ENCODE measurements at places on chromosomes 2 and 18.

DNA sequence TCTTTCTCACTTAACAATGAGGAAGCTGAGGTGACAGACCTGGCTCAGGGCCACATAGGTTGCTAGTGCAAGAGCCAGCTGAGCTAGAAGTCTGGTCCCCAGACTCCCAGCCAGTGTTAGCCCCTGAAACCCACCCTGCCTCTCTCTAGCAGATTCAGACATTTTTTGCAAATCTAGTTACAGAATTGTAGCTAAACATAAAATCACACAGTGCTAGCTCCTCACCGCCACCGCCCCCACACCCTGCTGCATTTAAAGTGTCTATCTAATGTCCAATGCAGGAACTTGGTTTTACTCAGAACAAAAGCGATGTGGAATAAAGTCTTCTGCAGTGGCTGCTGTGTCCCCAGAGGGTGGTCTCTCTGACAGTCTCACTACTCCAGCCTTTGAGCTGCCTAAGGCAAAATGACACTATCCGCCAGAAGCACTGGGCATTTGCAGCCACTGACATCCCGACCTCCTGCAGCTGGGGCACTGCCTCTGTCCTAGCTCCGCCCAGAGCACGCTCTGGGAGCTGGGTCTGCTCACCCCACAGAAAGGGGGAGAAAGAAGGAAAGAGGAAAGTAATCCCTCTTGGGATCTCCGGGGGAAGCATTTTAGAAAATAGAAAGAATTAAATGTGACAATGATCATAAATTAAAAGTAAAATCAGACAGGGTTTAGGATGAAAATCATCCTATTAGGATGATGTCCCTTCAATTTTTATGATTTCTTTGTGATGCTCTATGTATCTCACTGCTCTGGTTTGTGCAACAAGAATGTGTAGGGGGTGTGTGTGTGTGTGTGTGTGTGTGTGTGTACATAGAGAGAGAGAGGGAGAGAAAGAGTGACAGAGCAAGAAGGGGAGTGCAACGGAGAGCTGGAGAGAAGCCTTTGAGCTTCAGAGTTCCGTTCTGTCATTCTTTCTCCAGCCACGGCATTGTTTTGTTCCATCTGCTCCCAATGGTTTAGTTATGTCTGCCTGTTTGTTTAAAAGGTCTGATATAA lies 50.5 kb upstream of the ST8SIA3 start:
- DNase-seq = no peak

- DNase-seq = no peak
Observed at GRCh38 chr2:946073-946948, 4.3 kb upstream of the SNTG2 start.

DNA sequence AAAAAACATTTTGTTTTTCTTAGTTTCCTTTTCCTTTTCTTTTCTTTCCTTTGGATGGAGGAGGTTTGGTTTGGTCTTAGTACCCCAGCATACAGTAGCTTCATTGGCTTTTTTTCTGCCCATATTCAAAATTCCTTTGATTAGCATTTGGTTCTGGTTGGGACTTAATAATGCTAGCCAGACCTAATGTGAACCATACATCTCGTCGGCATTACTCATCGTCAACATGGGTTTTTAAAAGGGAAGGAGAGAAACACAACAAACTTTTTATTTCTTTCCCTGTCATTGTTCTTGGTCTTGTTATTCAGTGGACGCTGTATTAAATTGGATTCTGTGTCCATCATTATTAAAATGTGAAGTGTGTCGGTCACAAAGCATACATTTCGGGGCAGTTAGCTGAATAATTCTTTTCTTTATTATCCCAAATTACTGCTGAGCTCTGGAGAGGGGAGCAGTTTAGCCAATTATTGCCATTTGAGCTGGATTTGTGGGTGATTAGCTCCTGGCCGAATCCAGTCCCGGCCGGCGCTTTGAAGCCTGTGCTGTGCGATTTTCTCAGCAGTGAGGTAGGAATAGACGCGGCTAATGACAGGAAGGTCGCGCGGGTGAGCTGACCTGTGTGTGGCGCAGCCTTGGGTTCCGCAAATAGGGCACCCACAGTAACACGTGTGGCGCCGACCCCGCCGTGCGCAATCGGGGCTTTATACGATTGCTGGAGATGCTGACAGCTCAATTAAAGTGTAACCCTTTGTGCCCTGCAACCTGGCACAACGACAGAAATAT lies 303.3 kb downstream of the GBX2 start:
- no peak for DNase-seq

- DNase-seq = no peak
Observed at GRCh38 chr2:111620281-111620680, 263.7 kb downstream of the ANAPC1 start.

- DNase-seq = no peak
Observed at GRCh38 chr2:40361478-40361877, 90.4 kb downstream of the SLC8A1 start.

- no peak for DNase-seq
Observed at GRCh38 chr2:168814046-168814445, 11.6 kb downstream of the NOSTRIN start.

- no peak for DNase-seq
Observed at GRCh38 chr18:46859855-46860254, 57.5 kb downstream of the PIAS2 start.

GRCh38 chr2:233638836-233639235 lies 2.6 kb downstream of the UGT1A10 start:
- no peak for DNase-seq

GRCh38 chr2:1789610-1790009 lies 45.3 kb upstream of the PXDN start:
- no peak for DNase-seq

DNA sequence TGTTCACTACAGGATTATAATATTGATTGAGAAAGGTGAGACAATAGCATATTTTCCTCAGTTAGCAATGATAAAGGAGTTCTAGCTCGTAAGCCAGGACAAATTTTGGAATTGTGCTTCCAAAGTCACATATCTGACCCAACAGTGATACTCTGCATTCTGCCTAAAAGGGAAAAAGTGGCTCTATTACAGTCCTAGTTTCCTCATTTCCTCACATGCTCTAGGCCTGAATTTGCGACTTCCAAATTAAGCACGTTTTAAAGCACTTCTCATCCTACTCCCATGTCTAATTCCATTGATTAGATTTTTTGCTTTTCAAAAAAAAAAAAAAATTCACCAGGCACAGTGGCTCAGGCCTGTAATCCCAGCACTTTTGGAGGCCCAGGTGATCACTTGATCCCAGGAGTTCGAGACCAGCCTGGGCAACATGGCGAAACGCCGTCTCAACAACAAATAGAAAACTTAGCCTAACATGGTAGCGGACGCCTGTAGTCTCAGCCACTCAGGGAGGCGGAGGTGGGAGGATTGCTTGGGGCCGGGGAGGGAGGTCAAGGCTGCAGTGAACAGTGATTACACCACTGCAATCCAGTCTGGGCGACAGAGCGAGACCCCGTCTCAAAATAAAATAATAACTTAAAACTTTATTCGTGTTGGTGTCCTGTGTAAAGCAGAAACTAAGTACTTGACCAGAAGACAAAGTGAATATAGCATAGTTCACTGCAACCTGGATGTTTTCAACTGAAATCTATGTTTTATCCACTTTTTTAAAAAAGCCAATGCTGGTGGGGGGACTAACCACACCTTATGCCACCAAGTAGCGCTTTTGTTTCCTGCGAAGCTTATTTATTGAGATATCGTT lies 1.5 kb downstream of the ESCO1 start:
- no peak for DNase-seq

DNA sequence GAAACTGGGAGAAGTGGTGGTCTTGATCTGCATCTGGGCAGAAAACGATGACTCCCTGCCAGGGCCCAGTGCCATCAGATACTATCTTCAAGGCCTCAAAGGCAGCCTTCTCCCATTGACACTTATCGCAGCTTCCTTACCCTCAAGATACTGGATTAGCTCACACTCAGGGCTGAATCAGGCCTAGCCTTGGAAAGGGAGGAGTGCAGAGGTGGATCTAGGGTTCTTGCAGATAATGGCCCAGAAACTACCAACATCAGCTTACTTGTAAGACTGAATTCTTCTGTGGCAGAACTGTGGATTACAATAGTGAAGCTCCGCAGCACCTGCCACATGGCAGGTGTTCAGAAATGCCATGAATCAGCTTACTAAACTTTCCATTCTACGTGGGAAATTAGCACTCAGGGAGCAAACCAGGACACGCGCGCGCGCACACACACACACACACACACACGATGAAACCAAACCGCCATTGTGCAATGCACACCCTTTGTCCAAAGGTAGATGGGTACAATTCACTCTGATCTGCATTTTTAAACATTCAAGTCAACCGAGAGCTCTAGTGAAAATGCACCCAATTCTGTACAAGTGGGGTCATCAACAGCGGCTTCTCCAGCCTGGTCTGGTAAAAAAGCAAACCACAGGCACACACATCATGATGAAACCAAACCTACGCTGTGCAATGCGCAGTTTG lies 26.3 kb upstream of the TMEM182 start:
- no peak for DNase-seq

DNA sequence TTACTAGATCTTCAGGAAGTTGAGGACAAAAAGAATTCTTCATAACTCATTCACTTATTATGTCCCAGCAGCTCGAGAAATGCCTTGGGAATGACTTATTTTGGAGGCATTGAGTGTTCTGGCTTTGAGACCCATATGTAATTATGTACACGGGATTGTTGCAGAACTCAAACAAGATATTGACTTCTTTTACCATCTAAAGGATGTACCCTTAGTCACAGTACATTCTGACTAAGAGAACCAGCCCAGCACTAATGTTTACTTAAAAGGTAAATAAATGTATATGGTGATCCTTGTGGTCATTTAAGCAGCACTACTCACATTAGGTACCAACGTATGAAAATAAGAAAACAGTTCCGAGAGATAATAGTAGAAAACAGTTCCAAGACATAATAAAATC lies 268.9 kb downstream of the ADCYAP1 start:
- no peak for DNase-seq

GRCh38 chr2:203619267-203619878 lies 84.3 kb upstream of the RAPH1 start:
- DNase-seq = no peak

- DNase-seq = no peak
Observed at GRCh38 chr2:179862898-179863458, 1.6 kb upstream of the ZNF385B start.

- DNase-seq = no peak
Observed at GRCh38 chr18:23092121-23092520, 43.2 kb upstream of the CABLES1 start.

DNA sequence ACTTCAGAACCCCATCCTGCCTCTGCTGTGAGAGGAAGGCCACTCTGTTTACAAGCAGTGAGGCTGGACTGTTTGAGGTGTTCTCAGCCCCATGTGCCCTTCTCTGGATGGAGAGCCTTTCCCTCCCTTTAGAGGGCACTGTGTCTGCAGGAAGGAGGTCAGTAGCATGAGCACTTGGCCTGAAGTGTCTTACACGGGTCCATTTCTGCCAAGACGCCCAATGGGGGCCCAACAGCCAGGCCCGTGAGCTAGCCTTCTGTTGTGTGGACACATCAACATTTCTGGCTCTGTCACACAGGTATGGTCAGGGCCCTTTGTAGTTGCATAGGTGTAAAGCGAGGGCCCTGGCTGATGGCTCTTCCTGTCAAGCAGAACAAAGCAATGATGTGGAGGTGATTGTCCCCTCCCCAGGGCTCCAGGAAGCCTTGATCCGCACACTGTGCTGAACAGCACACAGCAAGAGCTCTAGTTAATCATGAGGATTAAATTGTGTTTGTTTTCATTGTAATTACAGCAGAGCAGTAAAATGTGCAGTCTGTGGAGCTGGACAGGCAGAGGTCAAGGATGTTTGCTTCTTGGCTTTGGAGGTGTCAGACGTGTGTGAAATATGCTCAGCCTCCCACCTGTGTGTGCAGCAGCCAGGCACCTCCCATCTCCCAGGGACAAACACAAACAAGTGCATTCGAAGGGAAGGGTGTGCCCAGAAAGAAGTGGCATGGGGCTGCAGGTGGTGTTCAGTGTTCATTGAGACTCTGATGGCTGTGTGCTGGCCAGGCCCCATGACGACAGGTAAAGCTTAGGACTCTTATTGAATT lies 132.1 kb downstream of the SH3RF3 start:
- no peak for DNase-seq

DNA sequence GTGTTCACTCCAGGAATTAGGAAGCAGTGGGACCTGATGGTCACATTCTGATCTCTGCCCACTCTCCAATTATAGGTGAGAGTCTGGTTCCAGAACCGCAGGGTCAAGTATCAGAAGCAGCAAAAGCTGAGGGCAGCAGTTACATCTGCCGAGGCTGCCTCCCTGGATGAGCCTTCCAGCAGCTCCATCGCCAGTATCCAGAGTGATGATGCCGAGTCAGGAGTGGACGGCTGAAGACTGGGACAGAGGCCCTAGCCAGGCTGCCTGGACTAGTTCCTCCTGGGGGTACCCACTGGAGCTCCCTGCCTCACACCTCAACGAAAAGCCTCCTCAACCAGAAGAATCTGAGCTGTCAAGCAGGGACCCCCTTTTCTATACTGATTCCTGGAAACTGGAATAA lies 3.3 kb upstream of the SMYD5 start:
- no peak for DNase-seq

DNA sequence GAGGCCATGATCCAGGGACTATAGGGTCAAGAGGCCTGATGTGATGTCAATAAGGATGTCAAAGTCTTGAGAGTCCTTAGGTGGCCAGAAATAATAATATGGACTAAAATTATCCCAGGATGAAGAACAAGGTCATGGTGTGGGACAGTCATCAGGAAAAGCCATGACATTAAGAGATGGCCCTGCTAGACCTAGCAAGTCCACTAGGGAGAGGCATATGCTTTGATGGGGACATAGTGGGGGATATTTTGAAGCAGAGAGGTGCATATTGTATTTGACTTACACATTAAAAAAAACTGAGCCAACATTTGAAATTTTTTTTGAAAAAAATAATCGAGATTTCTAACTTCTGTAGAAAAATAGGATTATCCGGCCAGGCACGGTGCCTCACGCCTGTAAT lies 53.3 kb upstream of the CXCR4 start:
- DNase-seq = no peak

DNA sequence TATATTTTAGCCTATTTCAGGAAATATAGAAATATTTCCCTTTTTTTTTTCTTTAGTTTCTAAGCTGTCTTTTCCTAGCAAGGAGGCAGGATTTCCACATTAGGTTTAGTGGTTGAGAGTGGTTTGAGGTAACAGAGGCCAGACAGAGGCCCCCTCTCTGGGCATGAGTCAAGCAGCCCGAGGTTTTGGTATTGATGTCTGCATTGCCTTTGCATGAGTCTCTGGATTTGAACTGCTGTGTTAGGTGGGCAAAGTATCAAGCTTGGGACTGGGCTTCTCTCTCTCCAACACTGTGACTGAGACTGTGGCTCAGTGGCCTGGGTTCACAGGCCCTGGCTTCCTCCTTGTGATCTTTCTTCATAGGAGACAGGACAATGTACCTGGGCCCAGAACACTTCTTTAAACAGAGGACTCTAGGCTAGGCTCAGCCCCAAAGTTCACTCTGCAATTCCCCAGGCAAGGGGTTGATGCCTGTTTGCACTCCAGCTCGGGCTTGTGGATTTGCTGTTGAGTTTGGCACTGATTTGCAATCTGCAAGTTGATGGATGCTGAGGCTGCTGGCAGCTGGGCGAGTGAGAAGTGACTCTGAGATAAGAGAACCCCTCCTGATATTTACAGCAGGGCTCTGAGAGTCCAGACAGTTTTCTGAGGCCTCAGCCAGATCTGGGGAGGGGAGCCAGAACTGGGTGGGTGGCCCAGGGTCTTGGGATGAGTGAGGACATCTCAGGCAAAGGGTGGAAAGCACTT lies 271.2 kb downstream of the EN1 start:
- no peak for DNase-seq

Measured in CD8-positive, alpha-beta T cell (primary cell).